Osteoblast (primary cell): ENCODE measurements at places on chromosomes 3 and 15. TPM values are rescaled to one million over a fixed set of nuclear protein-coding genes. Genes with fewer than 3 reads are reported as not detected.

Gene CHCHD4
- 9.1 and 10.1 TPM in 2 replicates for total RNA-seq

Gene CDHR4
- total RNA-seq, result under 0.01 TPM in 1 of 2 replicates, not detected in the other

Gene HTR3C
- total RNA-seq, result not detected in 2 replicates

Gene GRK7
- not detected in 2 replicates for total RNA-seq

Gene SCN10A
- total RNA-seq, result not detected in 2 replicates

Gene CD200R1
- total RNA-seq, result under 0.01 and 0.29 TPM in 2 replicates

Gene PRSS50
- not detected in 2 replicates for total RNA-seq

Gene ADAMTS9
- 2.7 and 4.0 TPM in 2 replicates for total RNA-seq

Gene GLDN
- 0.59 and 1.1 TPM in 2 replicates for total RNA-seq

Gene RPP25
- 6.2 and 6.9 TPM in 2 replicates for total RNA-seq

DNA sequence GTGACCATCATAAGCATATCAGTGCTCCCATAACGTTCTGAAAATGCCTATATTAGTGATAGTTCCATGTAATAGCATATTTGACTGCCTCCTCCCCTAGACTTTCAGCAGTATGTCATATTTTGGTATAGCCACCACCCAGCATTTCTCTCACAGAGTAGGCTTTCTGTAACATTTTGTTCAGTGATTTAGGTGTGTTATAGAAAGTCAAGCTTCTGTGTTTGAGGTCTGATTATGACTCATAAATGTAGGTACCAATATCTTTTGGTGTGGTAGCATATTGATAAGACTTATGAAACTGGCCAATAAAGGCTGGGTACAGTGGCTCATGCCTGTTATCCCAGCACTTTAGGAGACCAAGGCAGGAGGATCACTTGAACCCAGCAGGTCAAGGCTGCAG lies 34.3 kb upstream of the ZMAT3 start:
- no peak for DNase-seq

- no peak for DNase-seq
Measured at GRCh38 chr3:48202632-48203031, 14.4 kb upstream of the CDC25A start.

DNA sequence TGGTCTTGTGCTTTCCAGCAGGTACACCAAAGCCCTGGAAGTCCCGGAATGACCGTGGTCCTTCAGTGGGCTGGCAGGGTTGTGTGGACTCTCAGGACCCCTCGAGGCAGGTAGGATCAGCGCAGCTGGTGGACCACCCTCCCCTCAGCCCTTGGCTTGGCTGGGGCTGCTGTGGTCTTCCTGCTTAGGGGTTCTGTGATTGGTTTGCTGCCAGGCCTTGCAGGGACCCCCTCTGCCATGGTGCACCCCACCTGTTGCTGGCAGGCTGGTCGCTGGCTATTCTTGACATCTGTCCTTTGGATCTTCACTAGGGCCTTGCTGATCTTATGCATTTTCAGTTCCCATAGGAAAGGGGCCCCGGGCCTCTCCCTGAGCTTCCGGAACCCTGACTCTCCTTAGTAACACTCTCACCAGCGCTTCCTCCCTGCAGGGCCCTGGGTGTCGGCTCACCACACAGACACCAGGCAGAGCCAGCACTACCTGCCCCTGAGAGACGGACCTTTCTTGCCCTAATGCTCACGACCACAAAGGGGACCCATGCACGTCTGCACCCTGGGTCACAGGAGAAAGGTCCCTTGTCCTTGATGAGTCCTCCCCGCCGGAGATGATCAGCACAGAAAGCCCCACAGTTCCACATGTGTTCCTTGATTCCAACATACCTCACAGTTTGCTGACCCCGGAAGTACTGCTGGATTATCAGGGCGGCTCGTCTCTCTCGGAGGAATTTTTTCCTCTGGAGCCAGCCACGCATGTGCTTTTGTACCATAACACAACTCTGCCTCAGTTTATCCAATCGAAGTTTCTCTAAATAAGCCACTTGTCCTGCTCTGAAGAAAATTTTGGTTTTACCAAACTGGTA lies 51.7 kb downstream of the MYO5C start:
- DNase-seq, result no peak

GRCh38 chr15:42456531-42456930 lies 34.4 kb downstream of the ZNF106 start:
- no peak for DNase-seq

GRCh38 chr15:57445872-57446271 lies 69.6 kb downstream of the CGNL1 start:
- no peak for DNase-seq

GRCh38 chr3:151135541-151136337 lies 50.3 kb downstream of the MED12L start:
- DNase-seq, result no peak

DNA sequence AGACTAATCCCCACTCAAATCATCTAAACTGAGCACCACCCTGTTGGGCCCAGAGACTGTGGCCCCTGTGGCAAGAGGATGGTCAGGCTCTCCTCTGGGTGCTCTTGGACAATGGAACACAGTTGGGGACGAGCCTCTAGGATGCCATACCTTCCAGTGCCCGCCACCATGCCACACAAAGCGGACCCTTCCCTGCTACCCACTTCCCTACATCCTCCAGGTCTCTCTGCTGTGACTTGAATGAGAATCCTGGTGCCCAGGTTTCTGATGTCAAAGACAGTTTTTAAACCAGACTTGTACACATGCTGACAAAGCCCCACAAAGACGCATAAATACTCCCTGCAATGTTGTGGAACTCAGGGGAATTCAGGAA lies 4.7 kb downstream of the CCDC51 start:
- DNase-seq, result no peak

- DNase-seq, result no peak
Measured at GRCh38 chr15:92625251-92625980, 30.2 kb downstream of the FAM174B start.

- peak; percentile 81 for DNase-seq
Measured at GRCh38 chr15:74907163-74907870, 666 bp upstream of the FAM219B start.

DNA sequence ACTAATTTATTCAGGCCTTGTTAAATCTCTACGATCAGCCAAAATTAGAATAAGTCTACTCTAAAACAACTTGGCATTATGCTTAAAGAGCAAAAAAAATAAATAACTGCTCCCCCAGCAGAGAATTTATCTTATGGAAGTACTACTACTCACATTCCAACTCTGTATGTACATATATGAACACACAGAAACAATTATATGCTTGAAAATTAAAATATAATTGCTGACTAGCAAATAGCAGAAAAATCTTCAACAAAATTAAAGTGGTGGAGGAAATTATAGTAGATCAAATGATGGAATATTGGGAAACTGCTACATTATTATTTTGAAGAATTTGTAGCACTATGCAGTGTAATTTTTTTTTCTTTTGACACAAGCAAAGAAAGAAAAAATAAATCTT lies 580.9 kb downstream of the MECOM start:
- peak; percentile 54 for DNase-seq

- no peak for DNase-seq
Measured at GRCh38 chr3:78825118-78825857, 942.5 kb downstream of the ROBO1 start.

DNA sequence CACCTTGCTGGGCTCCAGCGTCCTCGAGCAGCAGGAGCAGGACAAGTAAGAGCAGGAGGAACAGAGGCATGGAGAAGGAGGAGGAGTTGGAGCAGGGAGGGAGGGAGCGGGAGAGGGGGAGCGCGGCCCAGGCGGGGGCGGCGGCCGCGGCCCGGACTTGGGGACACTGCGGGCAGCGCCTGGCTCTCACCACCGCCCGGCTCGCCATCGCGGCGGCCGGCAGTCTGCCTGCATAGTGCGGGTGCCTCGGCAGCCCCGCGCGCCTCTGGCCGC lies 440 bp downstream of the DCBLD2 start:
- DNase-seq, result peak; percentile 80

GRCh38 chr3:107384907-107385306 lies 7.7 kb downstream of the CCDC54 start:
- no peak for DNase-seq

- DNase-seq, result no peak
Measured at GRCh38 chr3:119013951-119014350, 20.7 kb downstream of the IGSF11 start.

GRCh38 chr15:34654625-34655024 lies 71.2 kb upstream of the GOLGA8B start:
- no peak for DNase-seq

- DNase-seq, result no peak
Measured at GRCh38 chr3:108441071-108441507, 69.3 kb downstream of the MYH15 start.

DNA sequence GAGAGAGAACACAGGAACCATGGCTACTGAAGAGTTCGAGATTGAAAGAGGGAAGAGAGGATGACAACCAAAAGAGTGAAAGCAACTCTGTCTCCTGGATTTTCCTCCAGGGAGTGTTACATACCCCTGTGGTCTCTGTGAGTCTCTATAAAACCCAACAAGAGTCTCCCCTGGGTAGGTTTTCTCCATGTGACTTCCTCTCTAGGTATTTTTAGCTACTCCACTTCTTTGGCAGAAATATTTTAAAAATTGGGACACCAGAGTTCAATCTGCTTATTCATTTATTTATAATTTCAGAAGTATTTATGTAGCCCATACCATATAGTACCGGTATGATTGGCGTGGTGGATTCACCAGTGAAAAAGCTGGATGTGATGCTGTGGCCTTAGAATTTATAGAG lies 671.7 kb upstream of the NR2F2 start:
- no peak for DNase-seq

DNA sequence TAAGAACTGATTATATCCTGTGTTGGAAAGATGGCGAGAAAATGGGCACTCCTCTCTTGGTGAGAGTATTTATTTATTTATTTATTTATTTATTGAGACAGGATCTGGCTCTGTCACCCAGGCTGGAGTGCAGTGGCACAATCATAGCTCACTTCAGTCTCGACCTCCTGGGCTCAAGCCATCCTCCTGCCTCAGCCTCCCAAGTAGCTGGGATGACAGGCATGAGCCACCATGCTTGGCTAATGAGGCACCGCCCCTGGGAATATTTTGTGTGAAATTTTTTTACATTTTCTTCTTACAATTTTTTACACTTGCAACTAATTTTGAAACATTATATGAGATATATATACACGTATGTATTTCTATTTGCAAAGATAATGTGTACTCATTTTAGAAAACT lies 150.5 kb upstream of the PRR20G start:
- DNase-seq, result no peak

- no peak for DNase-seq
Measured at GRCh38 chr3:43879166-43879565, 188.4 kb downstream of the ABHD5 start.

DNA sequence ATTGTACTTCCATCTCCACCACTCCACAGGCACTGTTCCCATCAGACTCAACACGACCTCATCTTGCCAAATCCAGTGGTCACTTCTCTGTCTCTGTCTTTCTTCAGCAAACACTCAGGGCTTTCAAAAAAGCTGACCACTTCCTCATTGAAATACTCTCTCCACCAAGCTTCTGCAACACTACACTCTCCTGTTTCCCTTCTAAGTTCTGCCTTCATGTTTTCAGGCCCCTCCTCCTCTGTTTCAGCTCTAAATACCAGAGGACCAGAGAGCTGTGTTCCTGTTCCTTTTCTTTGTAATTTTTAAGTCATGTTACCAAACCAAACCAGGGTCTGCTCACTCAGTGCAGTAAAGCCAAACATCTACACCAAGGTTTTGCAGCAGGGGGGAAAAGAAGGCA lies 33.8 kb upstream of the ACP3 start:
- DNase-seq, result no peak

DNA sequence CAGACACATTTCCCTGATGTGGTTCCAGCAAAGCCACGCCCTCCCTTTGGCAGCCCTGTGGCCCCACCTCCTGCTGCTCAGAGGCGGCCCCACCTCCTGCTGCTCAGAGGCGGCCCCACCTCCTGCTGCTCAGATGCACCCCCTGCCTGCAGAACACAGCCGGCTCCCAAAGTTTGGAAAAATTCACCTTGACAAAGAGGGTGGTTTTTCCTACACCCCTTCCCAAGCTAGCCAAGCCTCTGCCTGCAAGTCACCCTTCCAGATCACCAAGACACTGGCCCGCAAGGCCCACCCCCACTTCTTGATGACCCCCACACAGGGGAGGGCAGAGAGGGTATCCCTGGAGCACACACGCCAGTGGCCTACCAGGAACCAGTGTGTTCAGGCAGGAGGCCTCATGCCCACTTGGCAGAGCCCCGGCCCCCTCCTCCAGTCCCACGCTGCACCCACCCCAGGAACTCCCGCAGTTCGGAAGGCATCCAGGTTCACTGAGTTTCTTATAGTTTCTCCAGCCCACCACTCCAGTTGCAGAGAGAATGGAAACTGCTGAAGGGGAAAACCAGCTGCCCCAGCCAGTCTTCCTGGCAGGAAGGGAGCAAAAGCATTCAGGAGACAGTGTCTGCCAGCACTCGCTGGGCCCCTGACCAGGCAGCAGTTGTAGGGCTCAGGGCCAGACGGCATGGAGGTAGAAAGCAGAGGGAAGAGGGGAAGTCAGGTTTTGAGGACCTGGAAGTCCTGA lies 2.3 kb upstream of the HAPLN3 start:
- DNase-seq, result peak; percentile 96

GRCh38 chr15:29934251-29934650 lies 112.0 kb upstream of the TJP1 start:
- no peak for DNase-seq

- DNase-seq, result no peak
Measured at GRCh38 chr15:91258415-91258759, 158.3 kb downstream of the SV2B start.

DNA sequence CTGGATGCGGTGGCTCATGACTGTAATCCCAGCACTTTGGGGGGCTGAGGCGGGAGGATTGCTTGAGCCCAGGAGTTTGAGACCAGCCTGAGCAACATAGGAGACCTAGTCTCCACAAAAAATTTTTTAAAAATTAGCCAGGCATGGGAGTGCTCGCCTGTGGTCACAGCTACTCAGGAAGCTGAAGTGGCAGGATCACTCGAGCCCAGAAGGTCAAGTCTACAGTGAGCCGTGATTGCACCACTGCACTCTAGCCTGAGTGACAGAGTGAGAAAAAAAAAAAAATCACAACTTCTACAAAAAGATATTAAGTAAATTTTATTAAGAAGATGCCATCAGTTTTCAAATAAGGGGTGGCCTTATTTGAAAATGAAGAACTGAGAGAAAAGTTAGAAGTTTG lies 11.9 kb upstream of the PLA2G4D start:
- no peak for DNase-seq

- DNase-seq, result no peak
Measured at GRCh38 chr3:170982733-170983132, 43.8 kb downstream of the SLC2A2 start.

GRCh38 chr3:60206206-60206605 lies 1045.0 kb downstream of the FHIT start:
- DNase-seq, result no peak

- DNase-seq, result no peak
Measured at GRCh38 chr3:50162034-50162883, 7.1 kb downstream of the SEMA3F start.
